ENCODE measurements at places on chromosomes 16 and 17.
A peak's percentile ranks its signal among the peaks of the same experiment; 100 is the strongest.

DNA sequence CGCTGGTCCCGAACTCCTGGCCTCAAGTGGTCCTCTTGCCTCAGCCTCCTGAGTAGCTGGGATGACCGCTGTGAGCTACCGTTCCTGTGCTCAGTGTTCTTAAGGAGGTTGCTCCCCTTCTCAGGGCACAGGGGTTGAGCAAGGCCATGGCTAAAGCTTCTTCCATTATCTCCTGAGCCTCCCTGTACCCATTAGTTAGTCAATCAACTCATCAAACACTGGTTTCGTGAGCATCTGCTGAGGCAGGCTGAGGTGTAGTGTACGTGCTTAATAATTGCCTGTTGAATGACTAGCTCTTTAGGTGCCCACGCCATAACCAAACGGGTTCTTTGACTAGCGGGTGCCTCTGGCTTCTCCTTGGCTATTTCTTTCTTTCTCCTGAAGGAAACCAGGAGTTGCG lies 11.7 kb downstream of the SGCA start:
- DNase-seq, result no peak

DNA sequence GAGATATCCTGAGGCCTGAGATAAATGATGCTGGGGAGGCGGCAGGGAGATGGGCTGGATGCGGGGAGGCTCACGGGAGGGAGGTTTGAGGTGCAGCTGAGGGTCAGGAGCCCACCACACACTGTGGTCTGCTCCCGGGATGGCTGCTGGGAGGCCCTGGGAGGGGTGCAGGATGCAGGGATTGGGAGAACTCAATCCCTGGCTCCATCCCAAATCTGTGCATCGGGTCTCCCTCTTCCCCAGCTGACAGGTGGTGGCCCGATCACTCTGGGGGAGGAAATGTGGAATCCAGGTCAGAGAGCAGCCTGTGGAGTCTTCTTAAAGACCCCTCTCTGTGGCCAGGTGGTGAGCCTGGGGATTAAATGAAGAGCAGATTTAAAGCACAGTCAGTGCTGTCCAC lies 12.0 kb downstream of the PHB1 start:
- no peak for DNase-seq

GRCh38 chr17:82238472-82239201 lies 9.8 kb downstream of the SLC16A3 start:
- peak; percentile 78 for DNase-seq

DNA sequence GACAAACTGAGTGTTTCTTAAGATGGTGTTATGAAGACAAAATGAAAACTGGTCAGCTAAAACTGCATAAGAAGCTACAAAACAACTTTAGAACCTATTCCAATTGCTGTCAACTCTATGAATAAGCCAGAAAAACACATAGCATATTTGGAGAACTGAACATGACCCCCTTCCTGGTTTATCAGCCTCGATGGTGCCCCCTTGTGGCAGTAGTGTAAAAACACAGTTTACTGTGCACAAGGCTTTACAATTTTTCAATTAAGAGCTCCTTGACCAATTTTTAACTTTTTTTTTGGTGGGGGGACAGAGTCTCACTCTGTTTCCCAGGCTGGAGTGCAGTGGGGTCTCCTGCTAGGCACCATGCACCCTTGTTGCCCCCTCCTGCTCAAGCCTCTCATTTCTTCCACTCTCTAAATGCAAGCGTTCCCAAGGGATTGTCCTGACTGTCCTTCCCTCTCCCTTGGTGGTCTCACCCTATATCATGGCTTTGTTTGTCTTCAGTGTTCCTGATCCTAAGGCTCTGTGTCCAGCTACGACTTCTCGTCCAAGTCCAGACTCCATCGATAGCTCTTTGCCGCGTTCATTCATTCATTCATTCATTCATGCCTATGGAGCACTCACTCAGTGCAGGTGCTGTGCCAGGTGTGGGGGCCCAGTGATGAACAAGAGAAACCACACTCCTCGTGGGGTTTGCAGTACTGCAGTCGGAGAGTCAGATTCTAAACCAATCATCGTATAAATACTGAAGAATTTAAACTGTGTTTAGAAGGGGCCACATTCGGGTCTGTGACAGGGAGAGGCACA lies 7.5 kb downstream of the EIF1 start:
- DNase-seq, result peak; percentile 87

- DNase-seq, result peak; percentile 22
Observed at GRCh38 chr16:75000481-75001081, 1.8 kb downstream of the ZNRF1 start.

- DNase-seq, result no peak
Observed at GRCh38 chr17:10029129-10029528, 124.1 kb upstream of the RCVRN start.

DNA sequence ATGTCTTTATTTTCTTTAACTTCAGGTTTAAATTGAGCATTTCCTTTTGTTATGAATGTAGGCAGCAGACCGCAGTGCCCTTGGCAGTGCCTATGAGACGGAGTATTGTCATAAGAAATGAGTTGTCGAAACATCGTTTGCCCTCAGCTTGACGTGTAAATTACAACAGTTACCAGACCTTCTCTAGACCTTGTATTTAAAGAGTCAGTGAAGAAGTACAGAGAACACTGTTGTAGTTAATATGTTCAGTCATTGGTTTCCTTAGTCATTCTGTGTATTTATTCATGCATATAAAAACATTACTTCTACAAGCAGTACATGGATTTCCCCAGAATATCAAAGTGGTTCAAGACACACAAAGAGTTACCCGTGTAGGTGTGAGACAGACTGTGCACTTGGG lies 19.0 kb downstream of the IRF8 start:
- no peak for DNase-seq

- DNase-seq, result no peak
Observed at GRCh38 chr16:22120440-22120839, 28.1 kb downstream of the VWA3A start.

- DNase-seq, result no peak
Observed at GRCh38 chr17:80187090-80187489, 17.3 kb downstream of the CARD14 start.

- DNase-seq, result no peak
Observed at GRCh38 chr16:3587547-3588110, 10.4 kb upstream of the NLRC3 start.

- DNase-seq, result peak; percentile 29
Observed at GRCh38 chr17:29504711-29505110, 62.1 kb downstream of the ABHD15 start.

DNA sequence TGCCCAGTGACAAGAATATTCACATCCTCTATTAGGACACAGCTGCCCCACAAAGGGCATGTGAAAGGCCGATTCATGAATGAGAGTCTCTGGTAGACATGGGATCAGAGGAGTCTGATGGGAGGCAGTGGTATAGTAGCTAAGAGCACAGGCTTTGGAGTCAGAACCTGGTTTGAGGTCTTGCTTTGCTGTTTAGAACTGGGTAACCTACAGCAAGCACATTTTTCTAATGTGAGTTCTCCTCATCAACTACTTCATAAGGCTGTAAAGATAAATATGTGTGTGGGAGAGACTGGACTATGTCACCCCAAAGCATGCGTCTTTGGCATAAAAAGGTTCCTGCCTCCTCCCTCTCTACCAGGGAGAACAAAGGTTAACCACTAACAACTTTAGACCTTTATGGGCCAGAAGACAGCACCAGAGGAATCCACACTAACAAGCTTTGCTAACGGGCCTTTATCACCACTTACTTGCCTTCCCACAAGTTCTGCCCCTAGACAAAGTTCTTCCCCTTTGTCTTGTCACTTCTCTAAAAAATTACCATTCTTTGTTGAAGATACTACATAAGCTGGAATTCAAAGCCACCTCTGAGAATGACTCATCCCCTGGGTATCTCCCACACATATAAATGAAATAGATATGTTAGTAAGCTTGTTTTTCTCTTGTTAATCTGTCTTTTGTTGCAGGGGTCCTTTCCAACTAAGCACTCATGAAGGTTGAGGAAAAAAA lies 21.1 kb downstream of the CDR2 start:
- DNase-seq, result peak; percentile 69

DNA sequence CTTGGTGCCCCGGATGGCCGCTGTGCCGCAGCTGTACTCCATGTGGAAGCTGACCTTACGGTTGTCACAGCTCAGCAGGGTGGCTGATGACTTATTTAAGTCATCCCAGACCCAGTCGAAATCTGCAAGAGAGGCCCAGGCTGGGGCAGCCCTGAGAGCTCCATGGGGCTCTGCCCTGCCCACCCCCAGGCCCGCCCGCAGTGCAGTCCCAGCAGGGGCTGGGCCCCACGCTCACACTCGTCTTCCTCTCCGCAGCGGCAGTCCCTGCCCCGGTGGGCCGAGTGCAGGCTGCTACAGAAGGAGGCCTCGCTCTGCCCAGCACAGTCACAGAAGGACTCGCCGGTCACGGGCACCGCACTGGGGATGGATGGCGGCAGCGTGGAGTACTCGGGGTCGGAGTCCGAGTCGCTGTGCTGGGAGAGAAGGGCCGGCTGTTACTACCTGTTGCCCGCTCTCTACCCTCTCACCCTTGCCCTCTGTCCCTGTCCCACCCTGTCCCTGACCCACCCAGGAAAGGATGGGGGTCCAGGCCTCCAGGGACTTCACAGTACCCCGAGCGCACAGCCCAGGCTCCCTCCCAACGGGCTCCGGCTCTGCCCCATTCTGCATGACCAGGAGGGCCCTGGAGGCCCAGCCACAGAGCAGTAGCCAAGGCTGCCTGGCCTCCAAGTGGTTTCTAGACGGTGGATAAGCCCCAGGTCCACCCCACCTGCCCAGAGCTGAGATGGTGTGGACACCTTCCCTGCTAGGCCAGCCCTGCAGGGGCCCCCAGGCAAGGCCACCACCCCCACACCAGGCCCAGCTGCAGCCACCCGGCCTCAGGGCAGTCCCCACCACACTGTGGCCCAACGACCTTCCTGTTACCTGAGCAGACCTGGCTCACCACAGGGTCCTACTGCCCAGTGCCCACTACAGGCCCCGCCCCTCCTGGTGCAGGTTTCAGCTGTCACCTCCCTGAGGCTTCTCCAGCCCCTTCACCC lies 3.9 kb downstream of the SPSB3 start:
- no peak for DNase-seq

GRCh38 chr16:79449900-79450299 lies 150.6 kb downstream of the MAF start:
- DNase-seq, result no peak

DNA sequence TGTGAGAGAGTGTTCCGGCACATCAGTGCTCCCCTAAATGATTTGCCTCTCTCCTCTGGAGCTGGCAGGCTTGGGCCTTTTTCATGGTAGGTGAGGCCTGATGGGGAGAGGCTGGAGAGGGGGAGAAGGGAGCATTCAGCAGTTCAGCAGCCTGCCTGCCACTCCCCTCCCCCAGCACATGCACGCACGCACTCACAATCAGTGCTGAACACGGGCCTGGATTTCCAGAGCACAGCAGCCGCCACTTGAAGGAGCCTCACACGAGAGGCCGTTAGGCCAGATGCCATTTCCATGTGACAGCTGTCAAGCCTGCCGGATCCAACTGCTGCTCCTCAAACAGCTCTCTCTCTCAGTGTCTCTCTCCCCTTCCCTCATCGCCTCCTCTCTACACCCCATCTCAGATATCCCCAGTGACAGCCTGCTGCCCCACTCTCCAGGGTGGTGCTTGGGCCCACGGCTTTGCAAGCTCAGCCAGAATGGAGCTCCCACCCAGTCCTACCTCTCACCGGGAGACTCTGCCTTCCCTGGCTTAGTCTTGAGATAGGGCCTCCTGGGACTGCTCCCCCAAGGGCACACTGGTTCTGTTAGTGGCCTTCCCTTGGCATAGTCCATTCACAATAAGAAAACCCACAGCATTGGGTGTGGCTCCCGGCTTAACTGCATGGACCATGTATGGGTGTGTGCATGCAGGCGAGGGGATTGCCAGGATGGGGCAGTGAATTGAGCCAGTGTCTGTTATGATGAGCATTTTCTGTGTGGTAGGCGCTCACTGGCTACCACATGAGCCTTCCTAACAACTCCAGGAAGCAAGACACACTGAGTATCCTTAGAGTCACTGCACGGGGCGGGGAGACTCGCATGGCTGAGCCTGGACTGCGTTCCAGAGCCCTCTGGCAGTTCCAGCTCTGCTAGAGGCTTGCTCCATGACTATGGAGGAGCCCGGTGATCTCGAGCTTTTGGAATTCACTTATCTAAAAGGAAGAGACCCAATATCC lies 226.2 kb downstream of the CCDC182 start:
- DNase-seq, result no peak

DNA sequence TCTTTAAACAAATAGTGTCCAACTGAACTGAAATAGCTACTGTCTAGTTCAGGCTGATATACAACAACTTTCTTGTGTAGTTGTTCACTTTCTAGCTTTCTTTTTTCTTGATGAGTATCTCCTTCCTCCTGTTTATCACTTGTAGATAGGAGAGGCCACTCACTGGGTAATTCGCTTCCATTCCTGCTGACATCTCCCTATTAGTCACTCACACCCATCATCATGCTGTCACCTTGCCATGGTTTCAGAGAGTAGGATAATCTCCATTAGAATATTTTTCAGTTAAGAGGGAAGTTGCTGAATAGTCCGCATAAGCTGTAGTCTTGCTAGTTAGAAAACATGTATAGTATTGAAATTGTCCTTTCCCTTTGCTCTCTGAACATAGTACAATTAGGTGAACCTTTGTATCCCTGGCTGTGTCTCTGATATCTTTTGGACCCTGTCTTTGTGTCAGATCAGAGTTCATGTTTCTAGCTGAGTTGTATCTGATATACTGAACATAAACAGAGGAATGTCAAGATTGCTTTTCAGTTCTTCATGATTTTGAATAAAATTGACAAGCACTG lies 64.4 kb upstream of the RASL10B start:
- DNase-seq, result peak; percentile 10

DNA sequence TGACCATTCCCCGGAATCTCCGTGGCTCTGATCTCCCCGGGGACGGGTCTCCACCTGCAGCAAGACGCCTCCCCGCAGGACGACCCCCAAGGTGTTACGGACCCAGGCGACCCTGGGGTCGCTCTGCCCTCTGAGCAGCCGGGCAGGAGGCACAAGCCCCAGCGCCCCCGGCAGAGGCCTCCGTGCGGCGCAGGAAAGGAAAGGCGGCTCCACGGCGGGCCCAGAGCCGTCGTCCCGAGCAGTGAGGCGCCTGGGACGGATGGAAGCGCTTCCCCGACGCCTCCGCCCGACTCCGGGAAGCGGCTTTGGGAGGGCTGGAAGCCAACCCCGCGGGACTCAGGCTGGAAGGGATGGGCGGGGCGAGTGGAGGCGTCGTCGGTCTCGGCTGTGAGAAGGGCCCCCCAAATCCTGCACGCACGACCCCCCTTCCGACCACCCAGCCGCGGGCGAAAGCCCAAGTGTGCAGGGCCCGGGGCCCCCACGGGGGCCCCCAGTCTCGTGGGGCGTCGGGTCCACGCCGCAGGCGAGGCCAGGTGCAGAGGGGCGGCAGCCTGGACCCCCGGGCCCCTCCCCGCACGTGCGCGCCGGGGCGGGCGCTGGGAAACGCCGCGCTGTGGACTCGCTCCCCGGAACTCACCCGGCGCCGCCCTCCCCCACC lies 32.7 kb upstream of the RPH3AL start:
- DNase-seq, result peak; percentile 73

DNA sequence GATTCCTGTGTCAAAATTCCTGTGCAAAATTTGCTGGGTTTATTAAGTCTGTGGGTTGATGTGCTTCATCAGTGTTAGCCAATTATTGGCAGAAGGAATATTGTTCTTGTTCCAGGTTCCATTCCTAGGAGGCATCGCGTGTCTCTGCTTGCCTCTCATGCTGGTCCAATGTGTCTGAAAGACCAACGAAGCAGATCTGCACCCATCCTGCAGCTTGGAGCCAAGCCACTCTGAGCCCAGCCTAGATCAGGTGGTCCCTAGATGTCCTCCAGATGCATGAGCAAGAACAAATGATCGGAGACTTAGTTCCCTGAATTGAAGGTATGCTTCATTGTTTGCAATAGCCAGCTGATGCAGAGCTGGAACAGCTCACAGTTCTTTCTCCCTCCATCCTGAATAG lies 10.5 kb upstream of the PIK3R6 start:
- DNase-seq, result no peak

- no peak for DNase-seq
Observed at GRCh38 chr17:67461876-67462275, 84.8 kb downstream of the PITPNC1 start.
